ENCODE measurements at places on chromosomes 2 and 18.

DNA sequence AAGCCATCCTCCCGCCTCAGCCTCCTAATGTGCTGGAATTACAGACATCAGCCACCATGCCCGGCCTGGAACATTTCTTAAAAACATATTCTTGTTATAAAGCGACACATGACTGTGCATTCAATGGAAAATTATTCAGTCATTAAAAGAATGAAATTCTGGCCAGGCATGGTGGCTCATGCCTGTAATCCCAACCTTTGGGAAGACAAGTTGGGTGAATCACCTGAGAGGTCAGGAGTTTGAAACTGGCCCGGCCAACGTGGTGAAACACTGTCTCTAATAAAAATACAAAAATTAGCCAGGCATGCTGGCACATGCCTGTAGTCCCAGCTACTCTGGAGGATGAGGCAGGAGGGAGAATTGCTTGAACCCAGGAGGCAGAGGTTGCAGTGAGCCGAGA, 21.6 kb upstream of the RPRD1A start:
- DNase-seq: no peak

GRCh38 chr2:200800458-200800857, 11.3 kb upstream of the BZW1 start:
- DNase-seq: no peak

DNA sequence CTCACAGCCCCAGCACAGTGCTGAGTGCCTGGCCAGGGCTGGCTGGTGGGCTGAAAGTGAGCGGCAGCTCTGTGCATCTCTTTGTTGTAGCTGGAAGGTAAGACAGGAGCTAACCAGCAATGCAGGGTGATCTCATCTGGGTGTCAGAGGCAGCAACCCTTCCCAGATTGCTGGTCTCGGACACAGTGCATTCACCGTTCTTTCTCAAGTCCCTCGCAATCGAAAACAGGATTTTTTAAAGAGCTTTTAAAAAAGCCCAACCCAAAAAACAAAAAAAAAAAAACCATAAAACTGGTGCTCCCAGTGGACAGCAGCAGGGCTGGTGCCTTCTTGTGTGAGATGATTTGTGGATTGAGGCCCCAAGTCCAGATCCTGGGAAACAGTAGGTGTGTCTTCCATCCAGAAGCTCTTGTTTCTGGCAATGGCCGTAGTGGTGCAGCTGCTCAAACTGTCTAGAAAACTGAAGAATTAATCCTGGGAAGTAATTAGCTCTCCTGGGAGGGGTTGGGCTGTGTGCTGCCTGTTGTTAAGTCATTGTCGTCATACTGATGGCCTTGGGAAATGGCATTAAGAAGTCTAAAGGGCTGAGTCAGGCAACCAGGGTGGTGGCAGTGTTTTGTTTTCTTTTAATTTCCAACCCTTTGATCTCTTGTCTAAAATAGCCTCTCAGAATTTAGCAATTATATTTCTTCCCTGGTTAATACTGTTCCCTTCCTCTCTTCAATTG, 156.7 kb downstream of the KLHL29 start:
- peak; percentile 51 for DNase-seq

- DNase-seq: no peak
These were observed 269.6 kb downstream of the ARHGAP15 start for GRCh38 chr2:143398781-143399180.

DNA sequence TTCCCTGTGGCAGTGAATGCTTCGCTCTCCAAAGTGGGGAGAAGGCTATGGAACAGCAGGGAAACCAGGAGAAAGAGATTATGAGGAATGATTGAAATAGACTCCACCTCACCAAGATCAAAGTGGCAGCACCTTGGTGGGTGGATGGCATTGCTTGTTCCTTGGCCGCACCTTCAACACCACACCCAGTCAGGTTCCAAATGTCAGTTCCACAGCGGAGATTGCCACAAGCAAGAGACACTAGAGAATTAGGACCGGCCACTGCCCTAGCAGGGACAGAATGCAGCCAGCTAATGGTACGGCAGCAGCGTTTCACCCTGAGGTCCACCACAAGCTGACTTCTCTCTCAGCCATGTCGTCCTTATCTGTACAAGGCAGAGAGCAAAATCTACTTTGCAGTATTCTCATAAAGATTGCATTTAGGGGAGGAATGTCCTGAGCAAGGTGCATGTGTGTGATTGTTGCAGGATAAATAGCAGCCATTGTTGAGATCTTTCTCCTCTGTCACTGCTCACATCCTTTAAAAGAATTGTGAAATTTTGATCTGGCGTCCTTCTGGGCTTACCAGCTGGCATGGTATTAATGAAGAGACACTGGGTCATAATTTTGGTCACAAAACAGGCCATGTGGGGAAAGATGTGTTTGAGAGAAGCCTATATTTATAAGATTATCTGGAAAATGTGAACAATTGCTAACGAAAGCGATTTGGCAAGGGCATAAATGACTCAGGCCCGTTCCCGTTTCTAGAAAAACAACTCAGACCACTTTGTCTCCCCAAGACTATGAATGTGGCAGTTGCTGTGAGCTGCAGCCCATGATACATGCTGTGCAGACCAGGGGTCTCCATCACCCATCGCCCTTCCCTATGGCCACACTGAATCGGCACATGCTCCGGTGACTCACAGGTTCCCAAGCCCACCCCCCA, 228.6 kb upstream of the ID2 start:
- no peak for DNase-seq

GRCh38 chr18:12308386-12309100, 502 bp downstream of the TUBB6 start:
- peak; percentile 91 for DNase-seq

- no peak for DNase-seq
These were observed 87.7 kb upstream of the LRP1B start for GRCh38 chr2:142218471-142218870.

DNA sequence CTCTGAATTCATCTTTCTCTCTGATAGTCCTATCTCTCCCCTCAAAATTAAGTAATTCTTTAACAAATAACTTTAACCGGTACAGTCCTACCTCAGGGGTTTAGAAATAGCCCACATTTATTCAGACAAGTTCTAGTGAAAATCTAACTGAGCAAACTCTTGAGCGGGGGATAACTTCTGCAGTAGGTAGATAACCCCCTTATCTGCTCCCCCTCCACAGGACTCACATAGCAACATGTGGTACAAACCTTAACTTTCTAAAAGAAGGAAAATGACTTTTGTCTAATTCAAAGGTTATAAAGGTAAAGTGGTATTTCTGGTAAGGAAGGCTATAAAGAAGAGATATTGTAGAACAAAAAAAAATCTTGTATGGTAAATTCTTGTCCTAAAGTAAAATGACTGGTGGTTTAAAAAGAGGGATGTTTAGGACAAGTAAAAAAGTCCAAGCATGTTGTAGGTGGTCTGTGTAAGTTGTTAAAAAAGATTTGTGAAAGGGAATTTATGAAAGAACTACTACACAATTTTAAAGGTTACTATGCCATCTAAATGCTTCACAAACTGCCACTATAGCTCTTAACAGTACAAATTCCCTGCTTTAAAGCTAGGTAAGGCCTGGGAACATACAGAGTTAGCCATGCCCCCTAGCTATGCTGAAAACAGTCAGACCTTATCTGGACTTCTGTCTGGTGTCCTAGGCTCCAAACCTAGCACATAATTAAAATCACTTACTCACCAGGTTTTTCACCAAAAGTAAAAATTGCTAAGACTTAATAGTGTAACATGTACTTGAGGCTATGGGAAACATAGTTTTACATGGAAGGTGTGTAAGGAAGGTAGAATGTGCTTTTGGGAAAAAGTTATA, 8.1 kb upstream of the RPIA start:
- no peak for DNase-seq

GRCh38 chr2:7693246-7694075, 776.2 kb downstream of the RNF144A start:
- DNase-seq: no peak

DNA sequence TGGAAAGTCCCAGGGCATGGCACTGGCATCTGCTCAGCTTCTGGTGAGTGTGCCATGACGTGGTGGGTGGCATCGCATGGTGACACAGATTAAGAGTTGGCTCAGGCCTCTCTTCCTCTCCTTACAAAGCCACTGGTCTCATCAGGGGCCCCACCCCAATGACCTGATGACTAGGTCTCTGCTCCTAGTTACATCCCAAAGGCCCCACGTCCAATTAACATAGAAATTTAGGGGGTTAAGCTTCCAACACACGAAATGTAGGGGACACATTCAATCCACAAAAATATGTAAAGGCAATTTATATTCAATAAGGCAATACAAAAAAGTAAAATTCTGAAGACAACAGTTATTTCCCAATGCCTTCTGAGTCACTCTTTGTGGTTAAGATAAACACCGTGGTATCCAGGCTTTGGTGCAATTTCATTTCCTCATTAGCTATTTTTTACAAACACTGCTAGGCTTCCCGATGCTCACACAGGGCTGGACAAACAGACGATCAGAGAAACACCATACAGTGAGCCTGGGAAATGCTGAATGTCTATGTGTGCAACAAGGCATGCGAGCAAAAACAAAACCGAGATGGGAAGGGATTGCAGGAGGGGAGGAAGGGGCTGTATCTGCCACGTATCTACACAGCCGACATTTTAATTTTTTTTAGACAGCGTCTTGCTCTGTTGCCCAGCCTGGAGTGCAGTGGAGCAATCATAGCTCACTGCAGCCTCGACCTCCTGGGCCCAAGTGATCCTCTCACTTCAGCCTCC, 67.2 kb downstream of the MBP start:
- peak; percentile 57 for DNase-seq

DNA sequence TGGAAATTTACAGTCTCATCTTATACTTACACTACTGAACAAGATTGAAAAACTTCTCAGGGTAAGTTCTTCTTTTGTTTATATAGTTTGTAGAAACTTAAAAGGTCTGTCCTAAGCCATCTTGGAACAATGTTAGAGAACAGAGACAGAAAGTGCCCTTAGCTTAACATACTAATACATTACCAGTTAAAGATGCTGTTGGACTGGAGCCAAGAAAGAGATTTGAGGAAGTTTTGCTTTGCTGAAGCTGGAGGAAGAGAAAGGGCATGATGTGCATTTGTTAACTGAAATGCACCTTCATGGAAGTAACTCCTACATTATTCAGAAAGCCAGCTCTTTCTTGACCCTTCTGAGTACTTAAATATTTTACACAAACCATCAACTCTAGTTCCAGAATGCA, 66.5 kb upstream of the TNFRSF11A start:
- peak; percentile 42 for DNase-seq

DNA sequence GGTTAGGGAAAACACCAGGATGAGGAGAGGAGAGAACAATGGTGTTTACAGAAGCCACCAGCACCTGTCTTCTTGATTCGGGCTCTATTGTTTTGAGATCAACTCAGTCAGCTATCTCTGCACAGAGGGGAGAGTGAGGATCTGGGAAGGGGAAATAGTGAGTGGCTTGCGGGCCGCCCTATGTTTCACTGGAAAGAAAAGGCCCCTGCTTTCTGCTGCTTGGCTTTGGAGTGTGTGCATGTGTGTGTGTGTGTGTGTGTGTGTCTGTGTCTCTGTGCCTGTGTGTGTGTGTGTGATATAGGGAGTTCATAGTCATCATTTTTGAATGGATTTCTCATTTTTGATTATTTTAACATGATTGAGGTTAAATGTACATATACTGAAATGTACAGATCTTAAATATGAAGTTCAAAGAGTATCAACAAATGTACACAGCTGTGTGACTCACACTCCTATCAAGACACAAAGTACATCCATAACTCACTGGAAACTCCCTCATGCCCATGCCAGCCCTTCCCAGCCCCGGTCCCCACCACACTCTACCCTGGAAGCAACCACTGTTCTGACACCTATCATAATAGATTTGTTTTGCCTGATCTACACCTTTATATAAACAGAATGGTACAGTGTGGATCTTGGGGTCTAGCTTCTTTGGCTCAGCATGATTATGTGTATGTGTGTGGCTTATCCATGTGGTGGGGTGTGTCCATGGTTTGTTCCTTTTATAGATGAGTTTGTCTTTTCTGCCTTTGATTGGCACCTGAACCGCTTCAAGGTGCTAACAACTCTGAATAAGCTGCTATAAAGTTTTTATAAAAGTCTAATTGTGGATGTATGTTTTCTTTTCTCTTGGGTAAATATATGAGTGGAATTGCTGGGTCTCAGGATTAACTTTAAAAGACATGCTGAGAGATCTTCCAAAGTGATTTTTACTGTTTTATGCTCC, 258.3 kb downstream of the SETBP1 start:
- no peak for DNase-seq

DNA sequence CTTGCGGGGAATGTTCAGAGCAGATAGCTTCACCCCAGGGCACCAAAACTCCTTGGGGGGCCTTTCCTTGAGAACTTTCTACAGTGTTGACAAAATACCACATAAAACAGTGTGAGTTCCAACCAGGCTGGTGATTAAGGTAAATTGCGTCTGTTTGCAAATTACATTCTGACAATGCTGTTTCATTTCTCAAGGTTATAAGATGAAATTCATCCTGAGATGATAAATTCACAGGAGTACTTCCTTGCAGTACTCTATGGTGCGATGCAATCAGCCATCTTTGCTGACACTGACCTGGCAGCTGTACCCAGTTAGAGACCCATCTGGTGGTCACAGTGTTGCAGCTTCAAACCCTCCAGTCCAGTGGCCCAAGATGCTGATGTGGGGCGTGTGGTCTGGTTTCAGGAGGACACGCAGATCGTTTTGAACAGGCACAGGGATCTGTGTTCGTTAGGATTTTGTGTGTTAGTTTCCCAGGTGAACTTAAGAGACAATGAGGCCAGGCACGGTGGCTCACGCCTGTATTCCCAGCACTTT, 99.5 kb upstream of the SLC66A3 start:
- no peak for DNase-seq

- no peak for DNase-seq
These were observed 63.9 kb upstream of the EDAR start for GRCh38 chr2:109052922-109053321.

DNA sequence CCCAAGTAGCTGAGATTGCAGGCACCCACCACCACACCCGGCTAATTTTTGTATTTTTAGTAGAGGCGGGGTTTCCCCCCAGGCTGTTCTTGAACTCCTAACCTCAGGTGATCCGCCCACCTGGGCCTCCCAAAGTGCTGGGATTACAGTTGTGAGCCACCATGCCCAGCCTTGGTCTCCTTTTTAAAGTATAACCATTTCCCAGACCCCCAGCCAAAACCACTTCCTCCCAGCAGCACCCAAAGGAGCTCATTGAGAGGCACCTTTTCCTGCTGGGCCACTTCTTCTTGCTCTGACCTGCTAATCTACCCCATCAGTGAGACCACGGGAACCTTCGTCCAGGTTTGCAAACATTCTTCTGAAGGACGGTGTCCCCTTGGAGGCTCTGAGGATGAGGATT, 69.9 kb downstream of the INPP5D start:
- no peak for DNase-seq

DNA sequence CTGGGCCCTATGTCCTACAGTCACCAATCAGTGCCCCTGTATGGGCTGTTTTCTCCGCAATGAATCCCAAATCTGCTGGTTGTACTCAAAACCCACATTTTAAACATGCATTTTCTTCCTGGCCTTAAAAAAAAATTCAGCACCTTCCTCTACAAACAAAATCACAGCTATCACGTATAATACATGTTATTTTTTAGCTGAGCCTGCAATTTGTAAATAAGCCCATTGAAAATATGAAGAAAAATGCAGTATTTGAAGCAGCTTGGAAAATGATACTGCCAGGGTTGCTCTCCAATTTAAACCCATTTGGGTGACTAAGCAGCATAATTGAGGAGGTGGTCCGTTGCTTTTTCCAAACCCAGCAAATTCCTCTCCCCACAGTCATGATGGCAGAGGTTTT, 33.0 kb upstream of the GYPC start:
- no peak for DNase-seq

GRCh38 chr2:42598656-42599055, 30.2 kb downstream of the MTA3 start:
- no peak for DNase-seq

Data from umbilical cord (tissue), 2 donors.